Esophagus muscularis mucosa (tissue), 4 donors: ENCODE measurements at places on chromosomes 5 and 9. TPM values are rescaled to one million over a fixed set of nuclear protein-coding genes. Genes with fewer than 3 reads are reported as not detected.

DNA sequence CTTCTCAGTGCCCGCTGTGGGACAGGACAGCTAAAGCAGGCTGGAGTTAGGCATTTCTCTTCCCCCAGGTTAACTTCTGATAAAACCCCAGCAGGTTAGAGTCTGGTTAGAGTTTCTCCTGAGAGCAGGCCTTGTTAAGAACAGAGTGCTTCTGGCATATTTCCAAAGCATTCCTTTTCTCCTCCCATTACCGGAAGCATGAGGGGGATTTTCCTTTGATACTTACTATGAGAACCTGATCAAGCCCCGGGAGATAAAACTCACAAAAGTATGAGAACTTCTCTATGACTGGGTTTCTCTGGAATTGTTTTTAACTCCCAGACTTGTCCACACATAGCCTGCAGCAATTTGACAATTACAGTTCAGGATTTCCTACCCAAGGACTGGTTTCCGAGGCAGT is 77.4 kb upstream of the MAST4 start:
- no peak for DNase-seq

- no peak for DNase-seq
Measured at GRCh38 chr9:126959336-126959735, 44.8 kb downstream of the RALGPS1 start.

DNA sequence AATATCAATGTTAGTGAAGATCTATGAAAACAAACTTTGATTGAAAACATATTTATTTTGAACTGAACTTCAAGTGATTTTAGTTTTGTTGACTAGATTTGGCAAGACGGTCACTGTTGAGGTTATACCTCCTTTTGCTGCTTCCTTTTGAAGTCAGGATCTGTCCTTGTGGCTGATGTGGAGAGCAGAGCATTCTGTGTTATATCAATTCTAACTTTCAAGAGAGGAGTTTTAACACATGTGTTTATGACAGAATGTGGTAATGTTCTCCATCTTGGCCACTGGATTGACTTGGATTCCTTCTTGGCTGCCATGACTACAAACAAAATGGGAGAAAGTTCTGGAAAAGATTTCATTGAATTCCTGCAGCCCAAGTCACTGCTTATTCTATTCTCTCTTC is 104.0 kb upstream of the ACTBL2 start:
- no peak for DNase-seq

DNA sequence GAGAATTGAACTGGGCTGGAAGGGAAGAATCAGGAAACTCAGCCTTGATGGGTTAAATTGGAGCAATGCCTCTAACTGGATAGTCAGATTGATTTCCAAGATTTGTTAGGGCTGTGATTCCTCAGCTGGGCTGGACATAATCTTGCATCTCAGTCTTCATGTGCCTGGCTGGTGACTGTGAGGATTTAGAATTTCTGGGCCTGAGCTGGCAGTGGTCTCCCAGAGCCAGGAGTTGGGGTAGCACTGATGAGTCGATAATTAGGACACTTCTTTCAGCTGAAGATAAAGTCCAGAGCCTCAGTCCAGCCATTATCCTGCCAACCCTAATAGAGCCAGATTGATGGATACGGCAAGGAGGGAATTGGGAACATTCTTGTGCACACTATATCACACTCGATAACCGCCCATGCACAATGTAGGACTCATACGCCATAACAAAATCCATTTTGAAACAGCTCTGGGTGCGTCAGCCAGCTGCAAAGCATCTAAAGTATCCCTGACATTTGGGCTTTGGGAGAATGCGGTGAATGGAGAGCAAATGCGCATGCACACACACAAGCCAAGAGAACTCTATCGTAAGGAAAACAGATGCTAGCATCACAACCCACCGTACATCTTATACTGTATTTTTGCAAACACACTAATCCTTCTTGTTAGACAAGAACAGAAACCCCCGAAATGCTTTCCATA is 405.1 kb upstream of the KLF4 start:
- peak; percentile 85 for DNase-seq

Gene SLC6A3
- total RNA-seq: not detected

Gene RANBP3L
- total RNA-seq: 13.7 TPM

Gene CATSPER3
- total RNA-seq: 0.42 TPM
